ENCODE measurements at places on chromosomes 6 and 20.

DNA sequence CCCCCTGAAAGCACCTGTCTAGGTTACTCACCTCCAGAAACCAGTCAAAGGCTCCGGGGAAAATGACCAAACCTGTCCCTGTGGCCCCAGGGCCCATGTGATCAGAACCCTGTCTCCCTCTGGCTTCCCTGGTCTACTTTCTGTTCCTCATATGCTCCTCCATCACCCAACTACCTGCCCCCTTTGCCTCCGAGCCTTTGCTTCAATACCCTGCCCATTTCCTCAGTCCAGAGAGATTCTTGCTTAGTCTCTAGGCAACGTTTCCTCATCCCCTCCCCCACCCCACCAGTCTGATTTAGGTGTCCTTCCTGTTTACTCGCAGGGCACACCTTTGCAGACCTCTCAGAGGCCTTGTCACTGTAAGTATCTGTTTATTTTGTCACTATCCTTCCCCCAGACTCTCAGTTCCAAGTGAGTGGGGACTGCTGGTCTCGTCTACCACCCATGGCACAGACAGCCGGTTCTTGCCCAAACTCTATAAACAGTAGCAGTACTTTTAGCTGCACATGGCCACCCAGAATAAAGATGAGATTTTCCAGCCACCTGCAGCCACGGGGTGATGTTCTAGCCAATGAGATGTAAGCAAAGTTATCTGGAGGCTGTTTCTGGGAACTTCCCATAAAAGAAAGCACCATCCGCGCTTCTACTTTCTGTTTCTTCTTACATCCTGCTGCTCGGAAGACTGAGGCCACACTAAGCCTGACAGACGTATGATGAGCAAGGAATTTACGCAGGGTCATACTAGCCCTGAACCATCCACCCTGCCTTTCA, 13.3 kb downstream of the ELOVL5 start:
- no peak for DNase-seq

DNA sequence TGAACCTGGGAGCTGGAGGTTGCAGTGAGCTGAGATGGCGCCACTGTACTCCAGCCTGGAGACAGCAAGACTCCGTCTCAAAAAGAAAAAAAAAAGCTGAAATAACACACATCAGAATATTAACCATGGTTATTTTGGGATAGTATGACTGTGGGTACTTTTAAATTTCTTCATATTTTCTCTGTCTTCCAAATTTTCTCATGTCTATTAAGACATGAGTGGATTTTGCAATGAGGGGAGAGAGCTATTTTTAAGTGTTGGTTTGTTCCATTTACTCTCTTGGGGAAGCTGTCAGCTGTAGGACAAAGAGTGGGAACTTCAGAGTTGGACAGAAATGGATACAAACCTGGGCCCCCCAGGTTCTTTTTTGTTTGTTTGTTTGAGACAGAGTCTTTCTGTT, 10.3 kb downstream of the ADISSP start:
- no peak for DNase-seq

- DNase-seq: no peak
These were observed 474.2 kb upstream of the SULF2 start for GRCh38 chr20:48259456-48259855.

- no peak for DNase-seq
These were observed 32.1 kb upstream of the PNRC1 start for GRCh38 chr6:89048288-89048923.

GRCh38 chr20:57396984-57397692, 5.9 kb downstream of the RBM38 start:
- DNase-seq: no peak
